ENCODE measurements at places on chromosomes 11 and 22.

DNA sequence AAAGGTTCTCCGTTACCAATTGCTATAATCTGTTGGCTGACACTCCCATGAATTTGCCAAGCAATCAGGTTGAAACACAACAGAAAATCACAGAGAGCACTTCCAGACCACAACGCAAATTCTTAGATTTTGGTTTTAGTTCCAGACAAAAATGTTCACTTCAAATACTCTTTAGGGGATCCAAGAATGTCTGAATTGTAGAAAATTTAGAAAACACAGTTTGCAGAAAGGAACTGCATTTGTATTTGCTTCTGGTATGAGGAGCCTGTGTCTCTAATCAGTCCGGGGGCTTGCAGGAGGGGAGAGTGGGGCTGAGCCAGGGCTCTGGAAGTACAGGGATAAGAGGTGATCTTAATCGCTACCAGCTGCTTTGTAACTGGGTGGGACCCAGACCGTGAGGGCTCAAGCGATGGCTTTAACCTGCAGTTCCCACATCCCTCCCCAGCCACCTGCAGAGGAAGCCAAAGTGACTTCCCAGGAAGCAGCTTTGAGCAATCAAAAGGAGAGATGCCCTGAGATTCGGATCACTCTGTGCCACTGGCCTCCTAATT lies 18.7 kb downstream of the SCUBE2 start:
- DNase-seq, result no peak

DNA sequence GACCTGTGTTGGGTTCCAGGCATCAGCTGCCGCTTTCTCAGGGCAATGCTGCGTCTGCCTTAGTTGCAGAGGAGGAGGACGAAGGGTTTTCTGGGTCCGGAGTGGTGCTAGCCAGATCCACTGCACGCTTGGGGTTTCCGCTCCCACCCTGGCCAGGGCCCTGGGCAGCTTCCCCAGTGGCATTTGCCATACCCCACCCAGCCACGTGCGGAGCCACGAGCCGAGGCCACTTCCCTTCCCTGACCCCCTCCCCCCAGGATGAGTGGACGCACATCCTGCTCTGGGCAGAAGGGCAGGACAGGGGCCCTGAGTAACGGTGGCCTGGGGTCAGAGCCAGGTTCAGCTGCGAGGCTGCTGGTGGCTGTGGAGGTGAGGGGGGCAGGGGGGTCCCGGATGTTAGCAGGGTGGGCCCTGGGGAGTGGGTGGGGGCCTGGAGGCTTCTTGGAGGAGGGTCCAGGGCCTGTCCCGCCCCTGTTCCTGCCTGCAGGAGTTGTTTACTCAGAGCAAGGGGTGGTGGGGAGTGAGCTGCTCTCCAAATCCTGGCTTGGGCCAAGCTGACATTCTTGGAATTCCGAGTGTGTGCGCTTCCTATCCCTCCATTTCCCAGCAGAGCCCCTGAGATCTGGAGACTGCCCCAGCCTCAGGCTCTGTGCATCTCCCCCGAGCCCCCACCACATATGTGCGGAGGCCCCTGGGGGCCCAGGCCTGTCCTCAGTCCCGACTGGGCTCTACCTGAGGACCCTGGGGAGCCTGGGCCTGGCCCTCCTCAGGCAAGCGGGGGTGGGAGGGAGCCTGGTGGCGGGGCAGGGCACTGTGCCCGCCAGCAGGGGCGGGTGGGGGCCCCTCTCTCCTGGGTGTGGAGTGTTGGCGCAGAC lies 1.4 kb downstream of the TSPAN4 start:
- DNase-seq, result no peak

GRCh38 chr11:44711113-44711786 lies 15.5 kb upstream of the TSPAN18 start:
- DNase-seq, result no peak

DNA sequence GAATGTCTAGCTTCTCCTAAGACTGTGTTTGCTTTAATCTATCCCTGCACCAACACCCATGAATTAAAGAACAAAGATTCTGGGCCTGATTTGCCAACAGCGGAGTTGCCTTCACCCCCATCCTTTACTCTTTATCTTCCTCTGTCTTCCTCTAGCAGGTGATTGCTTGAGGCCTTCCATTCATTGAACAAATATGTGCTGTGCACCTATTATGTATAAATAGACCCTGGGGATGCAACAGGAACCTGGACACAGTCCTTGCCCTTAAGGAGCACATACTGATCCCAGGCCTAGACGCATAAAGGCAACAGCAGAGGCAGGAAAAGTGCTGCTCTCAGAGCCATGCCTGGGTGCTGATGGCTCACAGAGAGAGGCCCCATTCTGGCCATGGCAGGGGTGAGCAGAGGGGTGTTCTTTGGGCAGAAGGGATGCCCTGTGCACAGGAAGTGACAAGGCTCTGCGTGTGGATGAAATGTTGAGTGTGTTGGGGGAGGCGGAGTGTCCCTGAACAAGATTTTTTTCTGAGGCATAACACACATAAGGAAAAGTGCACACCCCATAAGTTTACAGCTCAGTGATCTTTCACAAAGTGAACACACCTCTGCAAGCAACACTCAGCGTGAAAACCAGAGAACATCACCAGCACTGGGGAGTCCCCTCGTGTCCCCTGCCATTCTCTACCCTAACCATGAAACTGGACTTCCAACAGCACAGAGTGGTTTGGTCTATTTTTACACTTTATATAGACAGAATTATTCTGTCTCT lies 145.9 kb downstream of the GRIK4 start:
- no peak for DNase-seq

GRCh38 chr11:1344056-1344635 lies 34.7 kb upstream of the TOLLIP start:
- DNase-seq, result no peak

GRCh38 chr22:42131562-42131961 lies 952 bp upstream of the CYP2D6 start:
- DNase-seq, result no peak

DNA sequence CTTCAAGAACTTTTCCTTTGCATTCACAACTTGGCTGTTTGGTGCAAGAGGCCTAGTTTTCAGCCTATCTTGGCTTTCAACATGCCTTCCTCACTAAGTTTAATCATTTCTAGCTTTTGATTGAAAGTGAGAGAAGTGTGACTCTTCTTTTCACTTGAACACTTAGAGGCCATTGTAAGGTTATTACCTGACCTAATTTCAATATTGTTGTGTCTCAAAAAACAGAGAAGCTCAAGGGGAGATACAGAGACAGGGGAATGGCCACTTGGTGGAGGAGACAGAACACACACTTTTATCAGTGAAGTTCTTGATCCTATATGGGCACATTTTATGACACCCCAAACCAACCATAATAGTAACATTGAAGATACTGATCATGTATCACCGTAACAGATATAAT lies 532.3 kb downstream of the DLG2 start:
- no peak for DNase-seq

GRCh38 chr11:38089726-38090125 lies 1491.7 kb upstream of the RAG2 start:
- DNase-seq, result no peak

DNA sequence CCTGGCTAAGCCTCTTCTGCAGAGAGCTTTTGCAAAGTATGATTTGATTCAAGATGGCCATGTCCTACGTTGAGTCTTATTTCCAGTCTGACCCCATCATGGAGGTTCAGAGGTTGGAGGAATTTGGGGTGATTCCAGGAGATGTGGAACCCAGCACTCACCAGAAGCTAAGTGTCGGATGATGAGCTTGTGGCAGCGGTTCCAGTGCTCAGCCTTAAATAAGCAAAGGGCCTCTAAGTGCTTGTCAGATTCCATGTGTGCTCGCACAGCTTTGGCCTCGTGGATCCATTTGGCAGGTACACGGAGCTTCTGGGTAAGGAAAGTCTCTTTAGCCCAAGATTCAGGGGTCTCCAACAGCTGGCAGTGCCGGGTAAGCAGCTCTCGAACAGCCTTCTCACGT lies 11.9 kb upstream of the CHRNA10 start:
- DNase-seq, result no peak

GRCh38 chr11:3213659-3214419 lies 4.8 kb downstream of the MRGPRG start:
- no peak for DNase-seq

GRCh38 chr11:34242037-34242625 lies 115.7 kb downstream of the ABTB2 start:
- no peak for DNase-seq

GRCh38 chr22:50165436-50166123 lies 5.0 kb upstream of the PANX2 start:
- DNase-seq, result no peak

- DNase-seq, result peak; percentile 76
Observed at GRCh38 chr22:44702479-44703198, 635 bp downstream of the PRR5 start.

- no peak for DNase-seq
Observed at GRCh38 chr22:20112623-20113511, 3.0 kb upstream of the RANBP1 start.

DNA sequence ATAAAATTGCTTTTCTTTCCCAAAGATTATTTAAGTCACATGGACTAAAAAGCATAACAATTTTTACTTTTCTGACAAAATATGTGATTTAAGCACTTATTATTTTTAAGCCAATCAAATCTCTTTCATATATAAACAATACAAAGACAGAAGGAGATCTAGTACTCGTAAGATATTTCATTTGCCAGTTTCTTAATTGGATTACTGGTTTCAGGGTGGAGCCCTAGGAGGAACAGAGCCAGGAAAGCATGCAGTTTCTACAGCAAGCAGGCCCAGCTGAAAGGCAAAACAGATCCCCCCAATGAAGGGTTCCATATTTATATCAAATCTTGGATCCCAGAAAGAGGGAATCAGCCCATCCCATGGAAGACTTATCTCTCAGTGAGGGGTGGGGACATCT lies 177.0 kb downstream of the KIF18A start:
- DNase-seq, result no peak

DNA sequence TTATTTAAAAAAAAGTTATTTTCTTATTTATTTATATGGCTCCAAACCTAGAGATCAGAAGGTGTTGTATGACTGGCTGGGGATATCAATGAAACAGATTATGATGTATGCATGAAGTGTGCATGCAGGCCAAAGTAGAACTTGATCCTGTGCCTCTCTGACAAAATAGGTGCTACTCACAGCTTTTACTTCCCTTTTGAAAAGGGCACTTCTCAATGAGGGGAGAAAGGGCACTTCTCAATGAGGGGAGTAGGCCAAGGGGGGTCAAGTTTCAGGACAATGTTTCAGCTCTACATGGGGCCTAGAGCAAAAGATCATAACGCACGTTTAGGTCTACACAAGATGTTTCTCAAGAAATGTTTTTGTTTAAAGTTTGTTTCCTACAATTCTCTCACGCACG lies 397.5 kb downstream of the ETS1 start:
- no peak for DNase-seq

DNA sequence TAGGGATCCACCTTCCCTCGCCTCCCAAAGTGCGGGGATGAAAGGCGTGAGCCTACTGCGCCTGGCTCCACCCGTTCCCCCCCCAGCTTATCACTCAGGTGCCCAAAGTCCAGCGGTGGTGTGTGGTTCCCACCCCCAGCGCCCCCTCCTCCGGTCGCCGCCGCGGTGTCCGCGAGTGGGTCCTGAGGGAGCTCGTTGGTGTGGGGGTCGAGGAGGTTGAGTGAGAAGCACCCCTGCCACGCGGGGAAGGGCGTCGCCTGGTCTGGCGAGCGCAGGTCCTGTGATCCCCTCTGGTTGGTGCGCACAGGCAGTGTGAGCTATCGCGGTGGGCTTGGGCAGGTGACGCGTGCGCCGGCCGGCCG lies 3900.6 kb upstream of the OR11H1 start:
- DNase-seq, result no peak

DNA sequence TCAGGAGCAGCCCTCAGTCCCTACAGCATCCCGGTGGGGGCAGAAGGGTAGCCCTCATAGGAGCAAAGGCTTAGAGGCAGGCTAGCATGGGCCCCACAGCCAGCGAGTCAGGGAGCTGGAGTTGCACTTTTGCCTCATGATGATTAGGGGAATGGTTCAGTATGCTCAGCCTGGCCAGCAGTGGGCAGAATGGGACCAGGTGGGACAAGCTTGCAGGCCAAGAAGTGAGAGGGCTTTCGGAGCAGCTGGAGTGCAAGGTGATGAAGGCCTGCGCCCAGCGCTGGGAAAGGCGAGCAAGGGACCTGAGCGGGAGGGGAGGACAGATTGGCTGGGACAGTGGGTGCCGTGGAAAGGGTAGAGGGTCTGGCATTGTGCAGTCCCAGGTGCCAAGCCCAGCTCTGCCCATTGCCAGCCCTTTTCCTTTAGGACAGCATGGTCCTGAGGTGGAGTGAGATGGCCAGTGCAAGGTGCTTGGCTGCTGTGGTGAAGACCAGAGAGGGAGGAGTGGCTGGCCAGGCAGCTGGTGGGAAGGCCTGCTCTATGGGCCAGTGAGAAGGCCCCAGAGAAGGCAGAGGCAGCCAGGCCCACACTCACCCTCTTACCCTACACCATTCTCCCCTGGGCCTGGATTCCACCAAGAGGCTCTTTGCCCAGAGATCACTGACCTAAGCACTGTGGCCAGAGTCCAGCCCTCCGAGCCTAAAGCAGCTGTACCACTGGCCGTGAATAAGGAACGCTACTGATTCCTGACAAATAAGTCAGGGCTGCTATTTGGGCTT lies 47.9 kb upstream of the SUSD2 start:
- DNase-seq, result no peak

GRCh38 chr22:23398701-23399366 lies 181.3 kb downstream of the IGLL1 start:
- no peak for DNase-seq

GRCh38 chr22:44931077-44931540 lies 78.7 kb downstream of the PHF21B start:
- no peak for DNase-seq
